BE2C (cell line): ENCODE measurements at places on chromosomes 13 and 19.
A peak's percentile ranks its signal among the peaks of the same experiment; 100 is the strongest.

- no peak for DNase-seq
Measured at GRCh38 chr13:49746111-49746510, 46.4 kb downstream of the KPNA3 start.

DNA sequence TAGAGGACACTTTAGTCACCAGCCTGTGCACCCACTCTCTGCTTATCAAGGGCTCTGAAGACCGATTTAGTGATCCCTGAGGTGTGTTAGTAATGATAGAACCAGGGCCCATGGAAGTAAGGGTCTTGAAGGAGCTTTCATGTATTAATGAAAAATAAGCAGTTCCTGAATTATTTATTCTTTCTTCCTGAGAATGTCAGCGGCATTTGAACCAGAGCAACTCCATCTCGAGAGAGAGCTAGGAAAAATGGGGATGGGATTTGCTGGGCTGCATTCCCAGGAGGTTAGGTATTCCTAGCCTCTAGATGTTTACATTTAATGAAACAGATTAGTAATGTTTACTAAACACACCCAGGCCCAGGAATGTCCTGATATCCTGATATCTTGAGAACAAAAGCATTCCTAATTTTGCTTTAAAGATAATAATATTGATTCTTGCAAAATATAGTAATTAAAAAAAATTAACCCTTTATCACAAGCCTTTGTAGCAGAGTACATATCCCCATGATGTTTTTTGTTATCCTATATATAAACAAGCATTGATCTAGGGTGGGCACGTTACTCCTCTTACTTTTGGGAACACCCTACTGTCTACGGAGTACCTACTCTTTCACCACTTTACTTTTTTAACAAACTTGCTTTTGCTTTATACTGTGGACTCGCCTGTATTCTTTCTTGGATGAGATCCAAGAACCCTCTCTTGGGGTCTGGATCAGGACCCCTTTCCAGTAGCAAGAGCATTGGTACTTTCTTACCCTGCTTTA, 63.1 kb downstream of the COG3 start:
- no peak for DNase-seq

DNA sequence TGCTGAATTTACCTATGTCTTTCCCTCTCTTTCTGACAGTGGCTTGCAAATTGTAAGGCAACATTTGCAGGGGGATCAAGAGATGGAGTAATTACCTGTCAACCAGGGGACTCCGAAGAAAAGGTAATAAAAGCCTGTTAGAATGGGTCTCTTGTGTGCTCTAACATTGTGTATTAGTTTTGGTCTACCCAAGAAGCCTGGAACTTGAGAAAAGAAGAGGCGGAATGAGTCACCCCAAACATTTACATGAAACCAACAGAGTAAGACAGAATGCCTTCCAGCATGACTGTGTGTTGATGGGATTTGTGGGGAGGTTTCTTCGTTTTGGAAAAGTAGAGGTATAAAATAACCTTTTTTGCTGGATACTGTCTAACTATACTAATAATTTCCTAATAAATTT, 36.7 kb downstream of the ZAR1L start:
- no peak for DNase-seq

DNA sequence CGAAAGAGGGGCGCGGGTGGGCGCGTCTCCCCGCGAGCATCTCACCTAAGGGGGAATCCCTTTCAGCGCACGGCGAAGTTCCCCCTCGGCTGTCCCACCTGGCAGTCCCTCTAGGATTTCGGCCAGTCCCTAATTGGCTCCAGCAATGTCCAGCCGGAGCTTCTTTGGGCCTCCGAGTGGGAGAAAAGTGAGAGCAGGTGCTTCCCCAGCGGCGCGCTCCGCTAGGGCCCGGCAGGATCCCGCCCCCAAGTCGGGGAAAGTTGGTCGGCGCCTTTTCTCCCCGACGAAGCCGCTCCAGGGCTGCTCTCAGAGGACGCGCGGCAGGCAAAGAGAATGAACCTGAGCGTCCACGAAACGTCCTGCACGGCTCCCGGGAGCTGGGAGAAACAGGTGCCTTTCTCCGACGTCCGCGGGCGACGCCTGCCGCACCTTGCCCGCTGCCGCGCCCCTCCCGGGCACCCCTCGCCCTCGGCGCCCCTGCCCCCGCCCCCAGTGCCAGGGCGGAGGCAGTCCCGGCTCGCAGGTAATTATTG, 366 bp upstream of the KL start:
- no peak for DNase-seq

GRCh38 chr13:74187564-74187963, 53.4 kb upstream of the KLF12 start:
- DNase-seq, result no peak

DNA sequence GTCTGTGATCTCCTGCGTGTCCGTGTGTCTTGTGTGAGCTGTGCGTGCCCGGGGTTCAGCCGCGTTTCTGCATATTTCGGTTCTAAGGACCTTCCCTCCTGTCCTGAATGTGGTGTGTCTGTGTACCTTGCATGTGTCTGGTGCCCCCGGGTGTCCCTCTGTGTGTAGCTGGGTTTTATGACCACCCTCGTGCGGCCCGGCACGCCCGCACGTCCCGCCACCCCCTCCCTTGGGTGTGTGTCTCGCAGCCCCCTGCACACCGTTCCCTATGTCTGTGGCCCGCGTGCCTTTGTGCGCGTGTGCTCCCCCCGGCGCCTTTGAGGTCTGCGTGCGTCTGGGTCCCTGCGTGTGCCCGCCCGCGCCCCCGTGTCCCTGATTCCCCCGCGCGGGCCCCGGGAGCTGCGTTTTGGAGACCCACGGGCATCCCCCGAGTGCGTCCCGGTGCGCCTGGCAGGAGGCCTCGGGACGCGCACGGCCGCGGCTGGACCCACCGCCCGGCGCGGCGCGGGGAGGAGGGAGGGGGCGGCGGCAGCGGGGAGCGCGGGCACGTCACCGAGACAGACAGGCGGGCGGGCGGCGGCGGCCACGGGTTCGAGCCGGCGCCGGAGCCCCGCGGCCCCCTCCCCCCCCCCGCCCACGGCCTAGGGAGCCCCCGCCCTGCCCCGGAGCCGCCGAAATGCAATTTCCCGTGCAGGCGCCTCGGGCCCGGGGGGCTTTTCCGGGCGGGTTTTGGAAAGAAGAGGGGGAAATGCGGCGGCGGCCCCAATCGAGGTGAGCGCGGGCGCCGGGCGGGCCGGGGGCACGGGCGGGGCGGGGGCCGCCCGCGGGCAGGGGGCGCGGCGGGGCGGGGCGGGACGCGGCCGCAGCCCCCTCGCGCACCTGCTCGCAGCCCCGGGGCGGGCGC, 12.0 kb upstream of the NANOS3 start:
- no peak for DNase-seq

- DNase-seq, result no peak
Measured at GRCh38 chr19:43305642-43306041, 36.3 kb upstream of the PSG9 start.

DNA sequence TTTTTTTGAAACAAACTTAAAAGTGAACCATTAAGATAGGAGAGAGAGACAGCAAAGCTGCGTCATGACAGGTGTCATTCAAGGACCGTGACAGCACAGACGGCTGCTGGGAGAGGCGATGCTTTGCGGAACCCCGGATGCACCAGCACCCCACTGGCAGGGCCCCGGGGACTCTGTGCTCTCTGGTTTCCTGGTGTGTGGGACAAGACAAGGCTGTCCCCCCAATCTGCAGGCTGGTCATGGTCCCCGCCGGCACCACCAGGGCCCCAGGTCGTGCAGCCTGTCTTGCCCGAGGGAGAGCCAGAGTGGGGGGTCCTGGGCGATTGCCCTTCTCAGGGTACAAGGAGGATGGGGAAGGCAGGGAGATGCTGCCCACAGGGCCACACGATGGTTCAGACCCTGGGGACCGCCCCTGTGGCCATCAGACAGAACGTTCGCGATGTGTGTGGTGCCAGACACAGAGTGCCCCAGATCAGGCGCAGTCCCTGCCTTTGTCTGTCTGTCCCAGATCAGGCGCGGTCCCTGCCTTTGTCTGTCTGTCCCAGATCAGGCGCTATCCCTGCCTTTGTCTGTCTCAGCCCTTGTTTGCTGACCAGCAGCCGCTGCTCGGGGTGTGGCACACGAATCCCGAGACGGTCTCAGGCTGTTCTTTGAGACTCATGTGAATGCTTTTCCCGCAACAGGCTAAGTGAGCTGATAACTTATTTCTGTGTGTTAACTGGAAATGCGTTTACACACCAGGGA, 36.1 kb downstream of the ADPRHL1 start:
- DNase-seq, result no peak

- DNase-seq, result peak; percentile 20
Measured at GRCh38 chr13:87680298-87680697, 9.1 kb downstream of the SLITRK5 start.

- DNase-seq, result peak; percentile 61
Measured at GRCh38 chr13:76884186-76884906, 1.9 kb downstream of the KCTD12 start.

DNA sequence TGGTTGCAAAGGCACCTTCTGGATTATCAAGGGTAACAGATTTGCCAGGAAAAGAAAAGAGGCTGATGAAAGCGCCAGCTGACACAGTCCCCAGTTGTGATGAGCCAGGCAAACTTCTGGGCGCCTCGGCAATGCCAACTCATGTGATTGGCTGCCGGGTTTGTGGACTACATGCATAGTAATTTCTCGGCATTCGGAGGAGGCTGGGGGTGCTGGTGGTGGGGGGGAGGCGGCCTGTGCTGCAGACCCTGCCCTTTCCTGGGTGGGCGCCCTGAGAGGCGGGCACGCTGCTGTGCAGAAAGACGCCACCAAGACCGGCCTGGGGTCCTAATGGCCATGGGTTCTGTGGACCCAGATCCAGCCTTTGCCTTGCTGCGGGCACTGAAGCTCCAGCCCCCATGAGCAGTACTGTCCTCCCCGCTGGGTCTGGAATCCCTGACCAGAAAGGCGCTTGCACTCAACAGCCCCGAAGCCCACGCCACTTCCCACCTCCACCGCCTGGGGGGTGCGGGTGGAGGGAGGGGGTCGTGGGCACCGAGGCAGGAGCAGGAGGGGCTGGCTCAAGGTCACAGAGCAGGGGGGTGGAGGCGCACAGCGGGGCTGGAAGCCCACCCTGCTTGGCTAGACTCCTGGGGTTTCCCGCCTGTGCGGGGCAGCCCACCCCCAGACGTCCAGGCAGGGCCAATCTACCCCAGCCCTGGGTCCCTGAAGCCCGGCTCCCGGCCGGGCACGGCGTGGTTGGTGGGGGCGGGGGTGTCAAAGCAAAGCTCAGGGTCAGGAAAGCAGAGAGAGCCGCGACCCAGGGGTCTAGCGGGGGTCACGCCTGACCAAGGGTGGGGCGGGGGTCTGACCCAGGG, 1.0 kb downstream of the DIRAS1 start:
- no peak for DNase-seq

- DNase-seq, result no peak
Measured at GRCh38 chr13:36875961-36876360, 44.1 kb downstream of the SMAD9 start.

DNA sequence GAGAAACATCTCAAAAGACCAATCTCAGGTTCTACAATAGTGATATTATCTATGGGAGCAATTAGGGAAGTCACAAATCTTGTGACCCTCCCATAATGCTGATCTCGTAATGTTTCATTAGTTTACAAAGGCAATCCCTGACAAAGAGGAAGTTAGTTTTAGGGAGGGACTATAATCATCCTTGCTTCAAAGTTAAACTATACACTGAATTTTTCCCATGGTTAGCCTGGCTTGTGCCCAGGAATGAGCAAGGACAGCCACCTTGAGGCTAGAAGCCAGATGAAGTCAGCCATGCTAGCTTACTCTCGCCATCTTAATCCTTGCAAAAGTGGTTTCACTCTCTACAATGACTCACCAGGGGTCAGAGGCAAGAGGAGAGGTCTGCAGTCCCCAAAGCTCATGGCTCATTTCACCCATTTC, 5.4 kb downstream of the CEACAM3 start:
- DNase-seq, result no peak

DNA sequence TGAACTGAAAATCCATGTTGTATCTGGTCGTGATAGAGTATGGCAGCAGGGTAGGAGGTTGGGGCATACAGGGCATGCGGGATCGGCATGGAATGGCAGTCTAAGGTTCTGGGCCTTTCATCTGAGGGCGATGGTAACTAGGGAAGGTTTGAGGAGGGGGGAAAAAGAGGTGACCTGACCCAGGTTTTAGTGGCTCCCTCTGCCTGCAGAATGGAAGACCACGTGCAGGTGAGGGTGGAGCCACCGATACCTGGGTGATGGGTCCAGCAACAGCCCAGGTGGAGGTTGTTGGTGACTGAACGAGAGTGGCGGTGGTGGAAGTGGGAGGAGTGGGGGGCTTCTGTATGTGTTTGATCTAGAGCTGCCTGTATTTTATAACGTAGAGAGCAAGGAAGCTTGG, 3.8 kb downstream of the ZNF749 start:
- no peak for DNase-seq

GRCh38 chr13:63864171-63864902, 2448.7 kb upstream of the PCDH20 start:
- no peak for DNase-seq

DNA sequence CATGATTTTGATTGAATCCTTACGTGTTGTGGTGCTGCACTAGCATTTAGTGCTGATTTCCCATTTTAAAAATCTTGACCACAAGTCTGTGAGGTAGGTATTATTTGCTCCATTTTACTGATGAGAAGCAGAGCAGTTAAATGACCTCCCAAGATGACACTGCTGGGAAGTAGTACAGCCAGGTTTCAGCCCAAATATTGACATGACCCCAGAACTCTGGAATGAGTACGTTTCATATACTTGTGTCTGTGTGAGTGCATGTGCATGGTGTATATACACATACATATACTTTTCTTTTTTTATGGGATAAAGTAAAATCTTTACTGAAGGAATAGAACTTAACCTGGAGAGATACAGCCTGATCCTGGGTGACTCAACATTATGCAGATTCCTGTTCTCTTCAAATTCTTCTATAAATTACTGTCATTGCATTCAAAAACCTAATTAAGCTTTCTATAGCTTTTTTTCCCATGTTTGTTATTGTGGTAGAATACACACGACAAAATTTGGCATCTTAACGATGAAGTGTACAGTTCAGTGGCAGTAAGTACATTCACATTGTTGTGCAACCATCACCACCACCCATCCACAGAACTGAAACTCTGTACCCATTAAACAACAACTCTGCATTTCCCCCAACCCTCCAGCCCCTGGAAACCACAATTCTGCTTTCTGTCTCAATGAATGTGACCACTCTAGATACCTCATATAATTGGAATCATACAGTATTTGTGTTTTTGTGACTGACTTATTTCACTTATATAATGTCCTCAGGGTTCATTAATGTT, 311.9 kb downstream of the MTUS2 start:
- no peak for DNase-seq

DNA sequence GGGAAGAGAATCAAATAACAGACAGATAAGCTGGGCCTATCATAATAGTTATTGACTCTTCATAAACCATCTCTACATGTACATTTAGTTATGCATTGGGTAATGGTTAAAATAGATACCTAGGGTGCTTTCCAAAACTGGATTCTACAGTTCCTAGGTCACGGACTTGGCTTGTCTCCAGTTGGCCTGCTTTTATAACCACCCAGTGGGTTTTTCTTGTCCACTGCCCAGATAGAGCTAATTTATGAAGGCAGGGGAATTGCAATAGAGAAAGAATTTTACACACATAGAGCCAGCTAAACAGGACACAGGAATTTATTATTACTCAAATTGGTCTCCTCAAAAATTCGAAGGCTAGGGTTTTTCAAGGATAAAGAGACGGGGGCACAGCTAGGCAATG, 97.3 kb downstream of the FAM216B start:
- DNase-seq, result no peak
